ENCODE measurements at places on chromosomes 13 and 19.

- DNase-seq = no peak
These were observed 55.2 kb downstream of the ERCC5 start for GRCh38 chr13:102901056-102901455.

DNA sequence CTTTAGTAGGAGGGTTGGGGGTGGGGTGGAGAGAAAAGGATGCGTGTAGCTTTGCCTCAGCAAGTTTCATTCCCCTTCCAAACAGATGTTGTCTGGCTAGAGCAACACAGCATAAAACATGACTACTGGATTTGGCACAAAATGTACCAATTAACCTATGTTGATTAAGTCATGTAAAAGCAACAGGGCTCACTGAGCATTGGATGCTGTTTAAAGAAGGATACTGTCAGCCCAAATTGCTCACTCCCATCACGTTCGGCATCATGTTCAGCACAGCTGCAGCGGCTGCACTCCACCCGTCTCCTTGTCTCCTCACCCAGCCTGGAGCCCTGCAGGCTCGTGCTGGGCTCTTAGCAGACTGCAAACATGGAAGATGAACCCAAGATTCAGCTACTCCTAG is 77.5 kb downstream of the DLEU7 start:
- DNase-seq = no peak

DNA sequence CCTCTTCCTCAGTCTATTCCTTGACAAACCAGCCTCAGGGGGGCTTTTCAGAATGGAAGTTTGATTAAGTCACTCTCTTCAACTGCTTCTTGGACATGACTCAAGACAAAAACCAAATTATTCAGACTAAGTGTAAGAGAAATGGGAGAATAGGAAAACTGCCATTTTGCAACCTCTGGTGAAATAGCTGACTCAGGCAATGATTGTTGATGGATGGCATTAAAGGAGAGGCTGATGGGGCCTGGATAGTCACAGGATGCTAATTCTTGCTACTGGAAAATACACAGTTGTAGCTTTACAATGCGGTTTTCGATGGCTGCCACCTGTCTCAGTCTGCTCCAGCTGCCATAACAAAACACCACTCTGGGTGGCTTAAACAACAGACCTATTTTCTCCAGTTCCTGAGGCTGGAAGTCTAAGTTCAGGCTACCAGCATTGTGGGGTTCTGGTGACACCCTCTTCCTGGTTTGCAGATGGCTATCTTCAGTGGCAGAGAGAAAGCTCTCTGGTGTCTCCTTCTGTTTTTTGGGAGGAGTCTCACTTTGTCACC is 6.1 kb downstream of the NOSIP start:
- DNase-seq = no peak

DNA sequence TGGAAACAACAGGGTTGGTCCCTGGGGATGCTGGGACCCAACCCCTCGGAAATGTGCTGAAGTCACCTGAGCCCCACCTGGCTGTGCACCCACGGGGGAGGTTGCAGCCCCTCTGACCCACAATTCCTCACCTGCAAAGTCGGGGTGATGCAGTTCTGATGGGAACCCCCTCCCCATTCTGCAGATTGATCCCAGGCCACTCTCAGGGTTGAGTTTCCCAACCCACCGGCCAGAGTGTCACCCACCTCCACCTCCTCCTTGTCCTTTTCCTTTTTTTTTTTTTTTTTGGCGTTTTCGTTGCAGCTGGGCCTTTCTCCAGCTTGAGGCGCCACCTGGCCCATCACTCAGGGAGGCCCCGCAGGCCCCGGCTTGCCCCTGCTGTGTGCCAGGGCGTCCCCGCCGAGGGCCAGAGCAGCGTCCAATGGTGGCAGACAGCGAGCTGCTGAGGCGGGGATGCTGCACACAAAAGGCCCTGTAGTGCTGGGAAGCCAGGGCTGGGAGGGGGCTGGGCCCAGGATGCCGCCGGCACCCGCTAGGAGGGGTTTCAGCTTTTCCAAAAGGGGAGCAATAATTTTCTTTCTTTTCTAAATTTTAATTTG is 4.6 kb downstream of the PIK3R2 start:
- DNase-seq = no peak

DNA sequence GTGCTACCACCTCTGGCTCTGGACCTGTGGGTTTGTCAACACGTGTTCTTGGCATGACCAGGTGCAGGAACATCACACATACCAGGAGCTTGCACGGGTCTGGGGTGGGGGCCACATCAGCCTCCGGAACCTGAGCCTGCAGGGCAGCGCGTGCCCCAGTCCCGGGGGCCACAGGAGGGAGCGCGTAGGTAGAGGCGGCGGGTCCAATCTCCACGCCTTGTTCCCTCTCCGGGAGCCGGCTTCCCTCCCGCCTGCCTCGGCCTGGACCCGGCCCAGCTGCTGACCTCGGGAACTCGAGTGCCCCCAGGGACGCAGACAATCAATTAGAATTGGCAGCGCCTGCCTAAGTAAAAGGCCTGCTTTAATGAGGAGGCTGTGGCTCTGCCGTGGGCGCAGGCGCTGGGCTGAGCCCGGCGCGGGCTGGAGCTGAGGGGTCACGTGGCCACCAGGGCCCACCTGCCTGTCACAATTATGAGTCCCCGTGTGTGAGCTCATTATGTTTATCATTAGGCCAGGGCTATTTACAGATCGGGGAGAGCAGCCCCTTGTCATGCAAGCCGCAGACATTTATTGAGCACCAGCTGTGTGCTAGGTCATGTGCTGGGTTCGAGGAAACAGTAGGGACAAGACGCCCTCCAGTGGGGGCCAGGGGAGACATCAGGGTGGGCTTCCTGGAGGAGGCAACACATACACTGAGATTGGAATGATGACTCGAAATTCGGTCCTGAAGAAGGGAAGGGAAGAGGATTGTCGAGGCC is 32.2 kb upstream of the TNFAIP8L1 start:
- no peak for DNase-seq

- peak; percentile 74 for DNase-seq
These were observed 25.1 kb downstream of the TMPRSS9 start for GRCh38 chr19:2385053-2385721.

DNA sequence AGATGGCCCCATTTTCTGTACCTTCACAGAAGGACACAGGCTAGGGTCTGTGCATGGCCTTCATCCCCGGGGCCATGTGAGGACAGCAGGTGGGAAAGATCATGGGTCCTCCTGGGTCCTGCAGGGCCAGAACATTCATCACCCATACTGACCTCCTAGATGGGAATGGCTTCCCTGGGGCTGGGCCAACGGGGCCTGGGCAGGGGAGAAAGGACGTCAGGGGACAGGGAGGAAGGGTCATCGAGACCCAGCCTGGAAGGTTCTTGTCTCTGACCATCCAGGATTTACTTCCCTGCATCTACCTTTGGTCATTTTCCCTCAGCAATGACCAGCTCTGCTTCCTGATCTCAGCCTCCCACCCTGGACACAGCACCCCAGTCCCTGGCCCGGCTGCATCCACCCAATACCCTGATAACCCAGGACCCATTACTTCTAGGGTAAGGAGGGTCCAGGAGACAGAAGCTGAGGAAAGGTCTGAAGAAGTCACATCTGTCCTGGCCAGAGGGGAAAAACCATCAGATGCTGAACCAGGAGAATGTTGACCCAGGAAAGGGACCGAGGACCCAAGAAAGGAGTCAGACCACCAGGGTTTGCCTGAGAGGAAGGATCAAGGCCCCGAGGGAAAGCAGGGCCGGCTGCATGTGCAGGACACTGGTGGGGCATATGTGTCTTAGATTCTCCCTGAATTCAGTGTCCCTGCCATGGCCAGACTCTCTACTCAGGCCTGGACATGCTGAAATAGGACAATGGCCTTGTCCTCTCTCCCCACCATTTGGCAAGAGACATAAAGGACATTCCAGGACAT is 7.0 kb upstream of the CEACAM7 start:
- DNase-seq = no peak

DNA sequence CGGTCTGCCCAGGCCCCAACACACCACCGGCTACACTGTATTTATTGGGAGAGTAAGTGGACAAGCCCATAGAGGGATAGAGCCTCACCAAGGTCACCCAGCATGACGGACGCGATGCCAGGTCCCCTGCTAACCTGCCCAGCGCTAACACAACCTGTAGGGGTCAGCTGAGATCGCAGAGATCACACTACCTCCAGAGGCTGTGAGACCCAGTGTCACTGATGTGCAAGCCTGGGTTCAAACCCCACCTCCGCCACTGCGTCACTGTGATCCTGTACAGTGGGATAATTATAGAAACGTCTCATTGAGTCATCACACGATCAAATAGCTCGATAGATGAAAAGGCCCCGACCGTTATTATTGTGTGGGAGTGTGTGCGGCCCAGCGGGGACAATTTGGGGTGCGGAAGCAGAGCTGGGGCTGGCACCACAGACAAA is 10.6 kb upstream of the TLE2 start:
- no peak for DNase-seq

DNA sequence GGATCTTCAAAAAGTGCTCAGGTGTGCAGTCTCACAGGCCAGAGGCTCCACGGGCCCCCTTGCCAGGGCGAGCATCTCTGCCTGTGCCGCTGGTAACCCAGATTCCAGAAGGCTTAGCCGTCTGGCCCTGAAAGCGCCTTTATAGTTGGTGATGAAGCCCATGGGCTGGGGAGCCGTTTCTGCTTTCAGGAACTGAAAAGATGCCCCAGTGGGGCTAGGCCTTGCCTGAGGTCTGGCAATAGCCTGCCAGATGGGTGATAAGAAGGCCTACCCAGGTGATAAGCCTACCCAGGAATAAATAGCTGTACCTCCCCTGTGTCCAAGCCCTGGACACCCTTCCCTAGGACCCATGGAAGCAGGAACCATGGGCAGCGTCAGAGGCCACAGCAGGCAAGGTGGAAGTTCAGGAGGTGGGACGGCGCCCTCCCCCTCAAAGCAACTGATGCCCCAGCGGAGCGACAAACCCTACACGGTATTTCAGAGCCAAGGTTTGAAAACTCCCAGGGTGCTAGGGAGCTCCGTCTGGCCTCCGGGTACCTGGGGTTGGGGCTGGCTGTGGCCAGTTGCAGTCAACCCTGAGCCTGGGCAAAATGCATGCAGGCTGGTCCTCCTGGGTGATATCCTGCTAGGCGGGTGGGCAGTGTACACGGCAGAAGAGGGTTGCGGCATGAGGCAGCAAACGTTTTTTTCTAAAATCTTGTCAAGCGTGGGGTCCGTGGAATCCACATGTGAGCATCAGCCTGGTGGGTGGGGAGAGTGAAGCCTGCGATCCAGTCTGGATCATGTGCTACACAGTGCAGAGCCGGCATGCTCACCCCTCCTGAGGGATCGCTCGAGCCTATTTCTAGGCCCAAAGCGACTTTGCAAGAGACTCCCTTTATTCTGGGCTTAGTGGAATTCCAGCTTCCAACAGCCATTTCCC is 45.3 kb downstream of the ACTN4 start:
- peak; percentile 40 for DNase-seq

DNA sequence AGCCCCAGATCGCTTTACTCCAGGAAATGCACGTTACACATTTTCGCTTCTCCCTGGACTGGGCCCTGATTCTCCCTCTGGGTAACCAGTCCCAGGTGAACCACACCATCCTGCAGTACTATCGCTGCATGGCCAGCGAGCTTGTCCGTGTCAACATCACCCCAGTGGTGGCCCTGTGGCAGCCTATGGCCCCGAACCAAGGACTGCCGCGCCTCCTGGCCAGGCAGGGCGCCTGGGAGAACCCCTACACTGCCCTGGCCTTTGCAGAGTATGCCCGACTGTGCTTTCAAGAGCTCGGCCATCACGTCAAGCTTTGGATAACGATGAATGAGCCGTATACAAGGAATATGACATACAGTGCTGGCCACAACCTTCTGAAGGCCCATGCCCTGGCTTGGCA is 44.6 kb downstream of the KL start:
- DNase-seq = no peak

- DNase-seq = no peak
These were observed 29.1 kb downstream of the NUP58 start for GRCh38 chr13:25330541-25330940.

- DNase-seq = no peak
These were observed 15.7 kb upstream of the SCEL start for GRCh38 chr13:77519808-77520207.

GRCh38 chr19:2665103-2665502 is 37.4 kb downstream of the GNG7 start:
- DNase-seq = no peak

- DNase-seq = no peak
These were observed 27.3 kb downstream of the ALOX5AP start for GRCh38 chr13:30762643-30763042.

GRCh38 chr13:64912141-64912540 is 2318.0 kb downstream of the PCDH9 start:
- no peak for DNase-seq

DNA sequence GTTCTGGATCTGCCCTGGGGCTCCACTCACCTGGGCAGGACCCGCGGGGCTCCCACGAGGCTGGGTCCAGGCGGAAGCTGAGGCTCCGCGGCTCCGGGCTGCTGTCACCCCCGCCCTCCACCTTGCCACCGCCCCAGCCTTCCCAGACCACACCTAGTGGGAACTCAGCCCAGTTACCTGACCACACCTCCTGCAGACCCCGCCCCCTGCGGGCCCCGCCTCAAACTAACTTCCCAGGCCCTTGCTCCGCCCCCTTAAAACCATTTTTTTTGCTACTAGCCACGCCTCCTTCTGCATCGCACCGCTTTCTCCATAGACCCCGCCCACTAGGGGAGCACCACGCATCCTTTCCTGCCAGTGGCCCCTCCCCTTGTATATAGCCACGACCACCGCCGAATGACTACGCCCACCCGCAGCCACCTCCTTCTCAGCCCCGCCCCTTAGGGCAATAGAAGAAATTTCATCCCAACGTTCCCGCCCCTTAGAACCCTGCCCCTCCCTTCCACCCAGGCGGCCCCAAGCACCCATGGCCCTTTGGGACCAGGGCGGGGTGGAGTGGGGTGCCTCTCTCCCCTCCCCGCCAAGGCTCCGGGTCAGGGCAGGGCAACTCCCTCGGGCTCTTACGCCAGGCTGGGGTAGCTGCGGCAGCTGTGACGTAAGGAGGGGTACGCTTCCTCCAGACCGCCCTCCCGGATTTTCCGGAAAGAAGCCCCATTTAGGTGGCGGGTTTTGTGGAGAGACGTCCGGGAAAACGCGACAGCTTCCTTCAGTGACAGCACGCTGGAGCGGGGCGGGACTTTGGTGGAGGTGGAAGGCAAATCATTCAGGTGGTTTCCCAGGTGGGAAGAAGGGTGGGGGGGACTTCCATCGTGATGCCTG is at the start of gene SH2D3A:
Gene SH2D3A, minus strand, starts transcription at position 79 of the 879 bp plus-strand sequence. CDS start 3,687 bp downstream, outside the sequence.
- peak; percentile 86 for DNase-seq

DNA sequence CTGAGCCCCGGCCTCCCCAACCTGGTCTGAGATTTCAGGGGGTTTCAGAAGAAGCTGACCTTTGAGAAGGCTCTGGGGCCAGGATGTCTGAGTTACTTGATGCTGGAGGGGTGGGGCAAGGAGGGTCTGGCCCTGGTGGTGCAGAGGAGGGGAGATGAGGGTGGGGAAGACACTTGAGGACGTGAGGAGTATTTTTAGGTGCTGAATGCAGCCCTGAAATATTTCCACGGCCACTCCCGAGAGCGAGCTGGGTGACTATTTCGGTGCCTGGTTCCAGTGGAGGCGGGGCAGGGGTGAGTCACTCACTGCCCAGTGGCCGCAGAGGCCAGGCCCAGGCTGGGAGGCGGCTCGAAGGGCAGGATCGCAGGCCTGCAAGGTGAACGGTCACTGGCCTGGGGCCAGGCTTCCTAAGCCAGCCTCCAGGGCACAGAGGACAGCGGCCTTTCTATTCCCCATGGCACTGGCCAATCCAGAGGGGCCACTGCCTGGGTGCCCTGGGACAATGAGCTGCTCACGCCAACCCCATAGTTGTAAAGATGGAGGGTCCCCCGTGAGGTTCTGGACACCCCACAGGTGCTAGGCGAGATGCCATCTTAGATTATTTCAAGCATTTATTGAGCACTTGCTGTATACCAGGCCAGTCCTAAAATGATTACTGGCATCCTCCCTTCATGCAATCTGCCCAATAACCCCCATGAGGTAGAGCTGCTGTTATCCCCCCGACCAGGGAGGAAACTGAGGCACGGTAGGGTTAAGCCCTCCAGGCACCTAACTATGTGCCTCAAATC is 19.7 kb upstream of the JUND start:
- DNase-seq = no peak
